ENCODE measurements at places on chromosomes 2 and 18. TPM values are rescaled to one million over a fixed set of nuclear protein-coding genes. Genes with fewer than 3 reads are reported as not detected.

- no peaks in the 10 kb centered on the region for H3K36me3 ChIP-seq
- no peak overlapping the region for H3K4me3 ChIP-seq
- peaks cover 15% of the 10 kb centered on the region for H3K4me1 ChIP-seq
These were observed 162.2 kb downstream of the BCL11A start for GRCh38 chr2:60391230-60391629.

- no peaks in the 10 kb centered on the region for H3K36me3 ChIP-seq
- no peak overlapping the region for H3K27ac ChIP-seq
- H3K27me3 ChIP-seq: no peaks in the 10 kb centered on the region
These were observed 523.2 kb downstream of the TNS1 start for GRCh38 chr2:217479566-217479965.

DNA sequence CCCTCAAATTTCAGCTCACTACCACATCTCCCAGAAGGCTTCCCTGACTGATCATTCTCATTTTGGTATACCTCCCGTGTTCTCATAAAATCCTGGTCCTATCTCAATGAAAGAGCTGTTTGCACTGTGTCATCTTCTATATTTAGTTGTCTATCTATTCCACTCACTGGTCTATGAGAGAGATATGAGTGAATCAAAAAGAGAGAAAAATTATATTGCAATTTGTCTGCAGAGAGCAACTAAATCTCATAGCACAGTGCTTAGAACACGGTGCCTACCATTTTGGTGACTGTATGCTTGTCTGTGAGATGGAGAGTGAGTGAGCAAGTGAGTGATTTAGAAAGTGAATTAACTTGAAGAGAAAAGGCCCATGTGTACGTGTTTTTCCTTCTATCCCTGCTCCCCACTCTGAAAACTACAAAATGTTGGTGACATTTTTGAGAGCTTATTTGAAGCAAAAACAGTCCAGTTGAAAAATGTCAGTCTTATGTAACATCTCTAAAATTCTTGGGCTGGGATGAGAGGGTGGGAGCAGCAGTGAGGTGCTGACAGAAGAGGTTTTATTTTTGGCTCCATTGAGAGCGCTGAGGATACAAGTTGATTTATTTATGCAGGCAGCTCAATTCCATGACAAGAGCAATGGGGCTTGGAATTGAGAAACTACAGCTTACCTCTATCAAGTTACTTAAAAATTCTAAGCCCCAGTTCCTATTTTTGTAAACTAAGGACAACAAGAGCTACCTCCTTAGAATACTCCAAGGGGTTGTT lies 373.5 kb upstream of the CHST9 start:
- no peak for DNase-seq
- H3K4me3 ChIP-seq: no peak overlapping the region
- H3K27me3 ChIP-seq: no peaks in the 10 kb centered on the region
- no peaks in the 10 kb centered on the region for H3K36me3 ChIP-seq
- H3K27ac ChIP-seq: no peak overlapping the region
- H3K4me1 ChIP-seq: no peaks in the 10 kb centered on the region

DNA sequence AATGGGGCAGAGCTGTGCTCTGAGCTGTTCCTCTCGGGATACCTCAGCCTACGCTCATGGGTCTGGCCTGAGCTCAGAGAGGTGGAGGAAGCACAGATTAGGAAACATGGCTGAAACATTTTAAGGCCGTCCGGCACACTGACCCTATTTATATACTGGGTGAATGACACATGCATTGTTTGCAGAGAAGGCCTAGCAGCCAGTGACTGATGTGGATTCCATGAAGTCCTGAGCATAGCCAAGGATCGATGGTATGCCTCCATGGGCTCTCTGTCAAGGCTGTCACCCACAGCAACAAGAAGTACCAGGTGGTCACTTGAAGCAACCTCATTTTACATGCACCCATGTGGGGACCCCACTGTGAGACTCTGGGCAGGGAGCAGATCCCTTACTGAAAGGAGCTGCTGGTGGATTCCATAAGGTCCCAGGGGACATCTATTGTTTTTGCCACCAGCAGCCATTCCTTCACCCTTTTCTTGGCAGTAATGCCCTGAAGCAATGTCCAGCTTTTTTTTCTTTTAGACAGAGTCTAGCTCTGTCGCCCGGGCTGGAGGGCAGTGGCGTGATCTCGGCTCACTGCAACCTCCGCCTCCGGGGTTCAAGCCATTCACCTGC lies 8.4 kb downstream of the PTMA start:
- peaks cover 31% of the 10 kb centered on the region for H3K36me3 ChIP-seq
- peaks cover 46% of the 10 kb centered on the region for H3K4me1 ChIP-seq
- H3K4me3 ChIP-seq: no peak overlapping the region
- no peak overlapping the region for H3K27ac ChIP-seq

- DNase-seq: no peak
- H3K27me3 ChIP-seq: no peaks in the 10 kb centered on the region
These were observed 71.1 kb downstream of the DOCK10 start for GRCh38 chr2:224971214-224971613.

GRCh38 chr2:237739101-237739500 lies 59.5 kb upstream of the RBM44 start:
- H3K4me1 ChIP-seq: no peaks in the 10 kb centered on the region
- peaks cover 18% of the 10 kb centered on the region for H3K36me3 ChIP-seq
- no peak overlapping the region for H3K4me3 ChIP-seq
- H3K27me3 ChIP-seq: no peaks in the 10 kb centered on the region
- no peak for DNase-seq
- no peak overlapping the region for H3K27ac ChIP-seq

- H3K4me3 ChIP-seq: no peak overlapping the region
- H3K4me1 ChIP-seq: no peaks in the 10 kb centered on the region
- no peaks in the 10 kb centered on the region for H3K36me3 ChIP-seq
- no peak for DNase-seq
These were observed 24.9 kb upstream of the COL5A2 start for GRCh38 chr2:189204322-189204941.

DNA sequence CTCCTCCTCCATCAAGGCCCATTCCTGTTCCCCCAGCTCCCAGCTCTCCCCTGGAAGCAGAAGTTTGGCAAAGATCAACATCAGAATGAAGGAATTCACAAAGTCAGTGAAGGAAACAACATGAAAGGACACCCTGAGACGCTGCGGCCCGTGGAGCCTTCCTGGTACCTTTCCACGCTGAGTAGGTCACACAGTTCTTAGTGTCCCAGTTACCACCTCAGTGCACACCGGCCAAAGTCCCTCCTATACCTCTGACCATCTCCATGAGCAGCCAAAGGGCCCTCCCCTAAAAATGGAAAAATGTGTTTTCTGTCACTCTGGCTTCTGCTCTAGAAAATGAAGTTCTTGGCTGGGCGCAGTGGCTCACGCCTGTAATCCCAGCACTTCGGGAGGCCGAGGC lies 191.6 kb upstream of the AGAP1 start:
- no peaks in the 10 kb centered on the region for H3K4me1 ChIP-seq
- no peak for DNase-seq
- H3K27me3 ChIP-seq: no peaks in the 10 kb centered on the region
- no peaks in the 10 kb centered on the region for H3K36me3 ChIP-seq
- no peak overlapping the region for H3K4me3 ChIP-seq

DNA sequence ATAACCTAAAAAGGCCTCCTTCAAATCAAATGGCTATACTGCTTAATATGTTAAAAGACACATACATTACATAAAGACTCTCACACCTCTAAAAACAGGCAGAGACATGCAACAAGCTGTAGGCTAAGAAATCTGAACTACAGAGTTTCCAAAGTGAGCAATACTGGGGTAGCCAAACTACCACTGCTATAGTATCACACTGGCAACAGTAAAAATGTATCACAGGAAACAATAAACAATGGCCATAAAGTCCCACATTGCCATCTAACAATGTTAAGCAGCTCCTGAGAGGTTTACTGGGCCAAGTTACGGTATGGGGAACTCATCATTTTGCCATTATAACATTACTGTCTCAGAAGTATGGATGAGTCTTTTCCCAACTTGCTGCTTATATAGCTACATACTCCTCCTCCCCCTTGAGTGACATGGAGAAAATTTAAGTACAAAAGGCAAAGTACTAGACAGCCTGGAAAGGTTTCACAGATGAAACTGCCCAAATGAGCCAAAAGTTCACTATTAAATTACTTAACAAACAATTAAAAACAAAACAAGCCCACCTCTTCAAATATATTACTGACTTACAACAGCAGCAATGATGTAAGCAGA lies 50.3 kb downstream of the SS18 start:
- H3K27me3 ChIP-seq: no peaks in the 10 kb centered on the region
- no peak for DNase-seq
- H3K27ac ChIP-seq: no peak overlapping the region
- peaks cover 18% of the 10 kb centered on the region for H3K36me3 ChIP-seq
- H3K4me1 ChIP-seq: no peaks in the 10 kb centered on the region
- no peak overlapping the region for H3K4me3 ChIP-seq

- H3K27ac ChIP-seq: no peak overlapping the region
- H3K27me3 ChIP-seq: no peaks in the 10 kb centered on the region
- no peaks in the 10 kb centered on the region for H3K4me1 ChIP-seq
- H3K36me3 ChIP-seq: no peaks in the 10 kb centered on the region
- no peak overlapping the region for H3K4me3 ChIP-seq
These were observed 118.2 kb upstream of the SEC11C start for GRCh38 chr18:59021500-59021899.

DNA sequence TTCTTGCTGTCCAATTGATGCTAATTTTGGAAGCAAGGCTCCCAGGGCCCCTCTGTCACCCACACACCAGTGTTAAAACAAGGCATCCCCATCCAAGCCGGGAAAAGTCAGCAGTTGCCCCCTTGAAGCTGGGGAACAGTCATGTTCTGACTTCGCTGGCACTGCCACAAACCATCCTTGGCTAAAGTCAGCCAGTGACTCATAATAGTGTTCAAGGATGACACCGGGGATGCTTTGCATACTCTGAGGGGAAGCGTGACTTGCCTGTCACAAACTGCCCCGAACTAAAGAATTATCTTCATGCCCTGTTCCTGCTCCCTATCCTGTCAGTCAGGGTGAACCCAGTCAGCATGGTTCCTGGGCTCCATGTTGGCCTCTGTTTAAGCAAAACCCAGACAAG lies 37.0 kb downstream of the TGFA start:
- H3K4me1 ChIP-seq: no peaks in the 10 kb centered on the region
- H3K27ac ChIP-seq: no peak overlapping the region
- no peaks in the 10 kb centered on the region for H3K27me3 ChIP-seq
- H3K4me3 ChIP-seq: no peak overlapping the region
- DNase-seq: no peak

DNA sequence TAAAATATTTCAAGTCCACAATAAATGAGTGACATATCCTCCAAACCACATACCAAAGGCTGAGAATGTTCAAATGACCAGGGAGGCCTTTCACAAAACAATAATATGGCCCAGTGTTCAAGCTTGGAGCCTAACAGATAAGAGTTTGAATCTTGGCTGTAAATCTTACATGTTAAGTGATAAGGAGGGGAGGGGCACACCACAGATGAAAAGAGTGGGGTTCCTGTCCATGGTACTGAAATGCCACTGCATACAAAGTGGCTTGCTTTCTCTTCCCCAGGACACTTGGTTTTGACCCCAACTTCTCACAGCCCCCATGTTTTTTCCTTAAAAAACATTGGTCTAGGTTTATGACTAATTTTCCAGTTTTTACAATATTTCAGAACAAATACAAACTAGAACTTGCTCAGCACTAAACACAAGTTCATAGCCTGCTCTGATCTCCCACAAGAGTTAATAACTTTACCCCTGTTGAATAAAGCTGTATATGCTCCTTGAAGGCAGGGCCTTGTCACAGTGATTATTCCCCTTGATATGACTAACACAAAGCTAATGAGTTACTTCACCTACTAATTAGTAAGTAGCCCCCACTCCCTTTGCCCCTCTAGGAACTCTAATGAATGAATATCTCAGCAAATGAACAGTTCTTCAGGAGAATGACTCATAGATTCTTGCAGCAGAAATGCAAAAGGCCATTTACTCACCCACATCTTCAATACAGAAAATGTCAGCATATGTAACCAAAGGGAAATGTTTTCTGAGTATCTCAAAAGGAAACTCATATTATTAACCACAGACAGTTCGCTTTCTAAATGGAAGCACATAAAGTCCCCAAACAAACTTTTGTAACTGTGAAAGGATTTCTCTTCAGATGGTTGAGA lies 142.2 kb downstream of the SATB2 start:
- peak; percentile 17 for DNase-seq
- H3K4me1 ChIP-seq: no peaks in the 10 kb centered on the region
- no peak overlapping the region for H3K27ac ChIP-seq
- H3K27me3 ChIP-seq: no peaks in the 10 kb centered on the region
- no peaks in the 10 kb centered on the region for H3K36me3 ChIP-seq
- no peak overlapping the region for H3K4me3 ChIP-seq

GRCh38 chr18:67135981-67136380 lies 380.5 kb downstream of the DSEL start:
- no peaks in the 10 kb centered on the region for H3K36me3 ChIP-seq
- H3K27ac ChIP-seq: no peak overlapping the region
- H3K27me3 ChIP-seq: no peaks in the 10 kb centered on the region
- DNase-seq: no peak
- H3K4me3 ChIP-seq: no peak overlapping the region

- H3K4me1 ChIP-seq: peaks cover 73% of the 10 kb centered on the region
- H3K4me3 ChIP-seq: no peak overlapping the region
- no peak for DNase-seq
- no peaks in the 10 kb centered on the region for H3K36me3 ChIP-seq
These were observed 128.3 kb upstream of the HS6ST1 start for GRCh38 chr2:128446874-128447537.

DNA sequence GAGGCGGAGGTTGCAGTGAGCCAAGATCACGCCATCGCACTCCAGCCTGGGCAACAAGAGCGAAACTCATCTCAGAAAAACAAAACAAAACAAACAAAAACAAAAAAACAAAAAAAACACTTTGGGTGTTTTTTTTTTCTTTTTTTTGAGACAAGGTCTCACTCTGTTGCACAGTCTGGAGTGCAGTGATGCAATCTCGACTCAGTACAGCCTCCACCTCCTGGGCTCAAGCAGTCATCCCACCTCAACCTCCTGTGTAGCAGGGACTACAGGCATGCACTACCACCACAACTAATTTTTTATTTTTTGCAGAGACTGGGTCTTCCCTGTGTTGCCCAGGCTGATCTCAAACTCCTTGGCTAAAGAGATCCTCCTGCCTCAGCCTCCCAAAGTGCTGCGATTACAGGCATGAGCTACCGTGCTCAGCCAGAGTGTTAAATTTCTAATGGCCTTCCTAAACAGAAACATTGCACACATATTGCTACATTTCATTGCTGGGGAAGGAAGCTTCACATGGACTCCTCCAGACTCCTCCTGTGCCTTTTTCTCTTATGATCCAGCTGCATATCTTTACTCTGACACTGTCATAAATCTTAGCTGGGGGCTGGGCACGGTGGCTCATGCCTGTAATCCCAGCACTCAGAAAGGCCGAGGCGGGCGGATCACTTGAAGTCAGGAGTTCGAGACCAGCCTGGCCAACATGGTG lies 19.7 kb downstream of the STARD7 start:
- no peak for DNase-seq
- no peaks in the 10 kb centered on the region for H3K27me3 ChIP-seq
- H3K27ac ChIP-seq: no peak overlapping the region
- no peaks in the 10 kb centered on the region for H3K4me1 ChIP-seq

GRCh38 chr2:104654811-104655210 lies 199.1 kb upstream of the POU3F3 start:
- H3K27ac ChIP-seq: no peak overlapping the region
- no peak for DNase-seq
- H3K4me3 ChIP-seq: no peak overlapping the region
- H3K4me1 ChIP-seq: no peaks in the 10 kb centered on the region
- H3K27me3 ChIP-seq: peaks cover 17% of the 10 kb centered on the region
- no peaks in the 10 kb centered on the region for H3K36me3 ChIP-seq

PDE1A gene
- total RNA-seq: 7.7 TPM

KIAA2012 gene
- 0.19 TPM for total RNA-seq

TPRKB gene
- 74.7 TPM for total RNA-seq

KLHL41 gene
- 5.2 TPM for total RNA-seq

CENPO gene
- 15.1 TPM for total RNA-seq

ACADL gene
- total RNA-seq: 0.99 TPM

PJVK gene
- total RNA-seq: 1.6 TPM

RAB12 gene
- 17.8 TPM for total RNA-seq

CNRIP1 gene
- 3.8 TPM for total RNA-seq

SPR gene
- total RNA-seq: 1.8 TPM

MYO3B gene
- 0.71 TPM for total RNA-seq

Measured in thymus (tissue), 14 donors.